Bronchial epithelial cell (primary cell): ENCODE measurements at places on chromosomes 7 and 10.

GRCh38 chr10:72429931-72430330 lies 75.2 kb upstream of the DNAJB12 start:
- no peak for DNase-seq

DNA sequence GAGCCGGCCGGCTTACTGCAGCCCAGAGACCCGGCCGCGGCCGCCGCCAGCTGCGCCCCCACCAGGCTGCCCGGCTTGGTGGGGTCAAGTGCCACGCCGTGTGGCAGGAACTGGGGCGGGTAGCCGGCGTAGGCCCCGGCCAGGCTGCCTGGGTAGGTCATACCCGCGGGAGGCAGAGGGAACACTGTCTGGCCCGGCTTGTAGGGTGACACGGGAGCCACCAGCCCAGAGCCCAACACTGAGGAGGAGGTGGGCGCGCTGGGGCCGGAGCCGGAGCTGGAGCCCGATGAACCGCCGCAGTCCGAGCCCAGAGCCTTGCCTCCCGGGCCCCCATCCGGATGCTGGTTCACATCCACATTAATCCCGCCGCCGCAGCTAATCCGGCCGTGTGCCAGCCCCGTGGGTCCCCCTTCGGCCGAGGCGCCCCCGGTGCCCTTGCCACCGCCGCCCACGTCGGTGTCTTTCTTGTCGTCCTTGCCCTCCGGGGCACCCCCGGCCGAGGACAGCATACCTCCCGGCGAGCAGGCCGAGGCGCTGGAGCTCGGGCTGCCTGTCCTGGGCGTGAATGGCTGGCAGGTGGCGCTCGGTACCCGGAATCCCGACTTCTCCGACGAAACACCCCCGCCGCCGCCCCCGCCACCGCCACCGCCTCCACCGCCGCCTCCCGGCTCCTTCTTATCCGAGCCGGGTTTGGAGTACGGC lies 2.0 kb downstream of the ZNF503 start:
- DNase-seq: no peak

DNA sequence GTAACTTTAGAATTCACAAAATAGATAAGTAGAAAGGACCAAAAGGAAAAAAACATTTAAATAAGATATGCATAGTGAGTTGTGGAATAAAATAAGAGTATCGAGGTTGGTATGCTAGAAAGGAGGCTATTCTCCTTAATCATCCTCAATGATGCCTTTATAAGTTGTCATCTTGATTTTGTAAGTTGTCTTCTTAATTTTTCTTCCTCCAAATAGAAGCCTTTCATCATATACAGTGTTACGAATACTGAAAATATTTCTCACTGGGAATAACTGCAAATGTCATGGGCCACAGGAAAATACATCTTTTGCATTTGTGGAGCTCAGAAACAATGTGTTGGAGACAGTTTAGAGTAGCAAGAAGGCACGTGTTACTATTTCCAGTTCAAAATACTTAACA lies 31.5 kb upstream of the PRTFDC1 start:
- no peak for DNase-seq

GRCh38 chr7:156603011-156603410 lies 37.6 kb upstream of the RNF32 start:
- no peak for DNase-seq

DNA sequence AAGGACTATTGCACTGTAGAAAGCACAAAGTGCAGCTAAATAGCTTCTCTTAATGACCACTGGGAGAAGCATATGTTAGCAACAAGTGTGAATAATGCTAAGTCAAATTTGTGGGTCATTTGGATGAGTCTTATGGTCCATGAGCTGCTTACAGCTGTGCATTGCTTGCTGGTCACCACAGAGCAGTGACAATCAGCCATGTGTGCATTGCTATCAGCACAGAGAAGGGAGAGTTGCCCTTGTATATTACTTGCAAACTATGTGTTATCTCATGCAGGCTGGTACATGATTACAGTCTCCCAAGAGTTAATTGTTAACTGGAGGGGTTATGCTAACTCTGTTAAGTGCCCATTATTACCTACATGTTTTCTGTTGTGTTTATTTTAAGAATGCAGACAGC lies 25.7 kb downstream of the MRPS33 start:
- DNase-seq: no peak

- no peak for DNase-seq
Observed at GRCh38 chr7:30975256-30975899, 11.6 kb downstream of the GHRHR start.

GRCh38 chr10:76113952-76114351 lies 682.5 kb downstream of the LRMDA start:
- peak; percentile 91 for DNase-seq

DNA sequence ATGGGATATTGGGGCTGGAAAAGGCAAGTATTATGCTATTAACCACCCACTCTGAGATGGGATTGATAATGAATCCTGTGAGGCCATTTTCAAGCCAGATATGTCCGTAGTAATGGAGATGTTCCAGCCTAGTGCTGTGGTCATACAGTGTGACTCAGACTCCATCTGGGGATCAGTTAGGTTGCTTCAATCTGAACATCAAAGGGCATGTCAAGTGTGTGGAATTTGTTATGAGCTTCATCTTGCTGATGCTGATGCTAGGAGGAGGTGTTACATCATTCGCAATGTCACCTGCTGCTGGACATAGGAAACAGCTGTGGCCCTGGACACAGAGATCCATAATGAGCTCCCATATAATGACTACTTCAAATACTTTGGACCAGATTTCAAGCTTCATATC lies 144.7 kb downstream of the PLCE1 start:
- no peak for DNase-seq

- DNase-seq: no peak
Observed at GRCh38 chr10:14852236-14852635, 14.1 kb downstream of the HSPA14 start.

DNA sequence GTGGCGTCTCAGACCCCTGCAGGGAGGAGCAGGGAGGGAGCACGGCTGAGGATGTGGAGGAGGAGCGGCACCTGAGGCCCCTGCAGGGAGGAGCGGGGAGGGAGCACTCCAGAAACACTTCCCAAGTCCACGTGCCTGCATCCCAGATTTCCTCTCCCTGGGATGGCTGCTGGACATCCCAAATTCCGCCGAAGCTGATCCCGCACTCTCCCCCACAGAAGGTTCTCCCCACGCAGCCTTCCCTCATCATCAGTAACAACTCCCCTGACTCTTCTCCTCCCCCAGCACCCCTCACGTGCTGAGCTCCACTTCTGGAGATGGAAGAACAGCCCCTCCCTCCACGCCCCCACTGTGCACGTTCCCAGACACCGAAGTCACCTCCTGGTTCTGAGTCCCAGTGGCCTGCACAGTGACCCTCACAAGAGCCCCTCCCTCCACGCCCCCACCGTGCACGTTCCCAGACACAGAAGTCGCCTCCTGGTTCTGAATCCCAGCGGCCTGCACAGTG lies 17.8 kb upstream of the FOXL3 start:
- no peak for DNase-seq

DNA sequence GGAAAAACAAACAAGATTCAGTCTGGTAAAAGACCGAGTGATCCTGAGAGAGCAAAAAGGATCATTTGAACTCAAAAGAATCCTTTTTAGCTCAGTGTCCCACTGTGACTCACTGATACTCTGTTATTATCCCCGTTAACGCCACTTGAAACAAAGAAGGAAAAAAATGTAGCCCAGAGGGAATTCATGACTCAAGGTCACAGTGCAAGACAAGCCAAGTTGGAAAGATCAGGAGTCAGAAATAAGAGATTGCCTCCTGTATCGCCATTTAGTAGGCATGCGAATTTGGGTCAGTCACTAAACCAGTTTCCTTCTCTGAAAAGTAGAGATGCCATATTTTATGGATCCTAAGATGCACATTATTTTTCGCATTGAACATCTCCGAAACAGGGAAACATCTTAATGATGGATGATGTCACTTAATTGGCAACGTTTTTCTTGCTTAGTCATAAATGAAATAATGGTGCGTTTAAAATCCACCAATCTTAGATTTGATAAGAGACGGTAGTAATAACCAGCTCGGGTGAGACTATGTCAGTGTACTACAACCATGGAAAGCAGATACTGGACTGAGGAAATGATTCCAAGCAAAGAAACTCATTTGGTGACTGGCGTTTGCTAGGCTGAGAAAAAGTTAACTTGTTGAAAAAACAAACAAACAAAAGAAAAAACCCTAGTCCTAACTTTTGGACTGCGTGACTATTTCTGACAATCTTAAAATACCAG lies 502.0 kb upstream of the CELF2 start:
- no peak for DNase-seq

- DNase-seq: no peak
Observed at GRCh38 chr10:116801658-116802057, 47.6 kb upstream of the ENO4 start.

DNA sequence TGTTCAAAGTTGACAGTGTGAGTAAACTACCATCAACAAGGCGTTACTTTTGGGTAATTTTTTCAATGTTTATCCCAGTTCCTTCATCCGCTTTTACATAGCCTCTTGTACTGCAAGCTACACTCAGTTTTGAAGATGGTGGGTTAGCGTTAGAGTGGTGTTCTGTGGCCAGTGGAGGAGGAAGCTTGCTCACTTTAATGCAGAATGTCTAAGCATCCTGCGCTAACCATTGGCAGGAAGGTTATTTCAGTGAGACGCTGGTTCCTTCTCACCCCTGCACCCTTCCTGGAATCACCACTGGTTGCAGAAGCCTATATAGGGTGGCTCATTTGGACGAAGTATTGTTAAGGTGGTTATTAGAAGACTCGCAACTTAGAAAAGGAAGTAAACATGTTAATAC lies 159.1 kb downstream of the CELF2 start:
- no peak for DNase-seq

- no peak for DNase-seq
Observed at GRCh38 chr10:78461333-78461732, 427.7 kb downstream of the RPS24 start.

GRCh38 chr10:79898597-79899325 lies 50.1 kb downstream of the SFTPD start:
- DNase-seq: no peak

- DNase-seq: no peak
Observed at GRCh38 chr7:1843271-1843861, 173.3 kb downstream of the ELFN1 start.

GRCh38 chr7:151062399-151063211 lies 3.2 kb downstream of the SLC4A2 start:
- DNase-seq: no peak

DNA sequence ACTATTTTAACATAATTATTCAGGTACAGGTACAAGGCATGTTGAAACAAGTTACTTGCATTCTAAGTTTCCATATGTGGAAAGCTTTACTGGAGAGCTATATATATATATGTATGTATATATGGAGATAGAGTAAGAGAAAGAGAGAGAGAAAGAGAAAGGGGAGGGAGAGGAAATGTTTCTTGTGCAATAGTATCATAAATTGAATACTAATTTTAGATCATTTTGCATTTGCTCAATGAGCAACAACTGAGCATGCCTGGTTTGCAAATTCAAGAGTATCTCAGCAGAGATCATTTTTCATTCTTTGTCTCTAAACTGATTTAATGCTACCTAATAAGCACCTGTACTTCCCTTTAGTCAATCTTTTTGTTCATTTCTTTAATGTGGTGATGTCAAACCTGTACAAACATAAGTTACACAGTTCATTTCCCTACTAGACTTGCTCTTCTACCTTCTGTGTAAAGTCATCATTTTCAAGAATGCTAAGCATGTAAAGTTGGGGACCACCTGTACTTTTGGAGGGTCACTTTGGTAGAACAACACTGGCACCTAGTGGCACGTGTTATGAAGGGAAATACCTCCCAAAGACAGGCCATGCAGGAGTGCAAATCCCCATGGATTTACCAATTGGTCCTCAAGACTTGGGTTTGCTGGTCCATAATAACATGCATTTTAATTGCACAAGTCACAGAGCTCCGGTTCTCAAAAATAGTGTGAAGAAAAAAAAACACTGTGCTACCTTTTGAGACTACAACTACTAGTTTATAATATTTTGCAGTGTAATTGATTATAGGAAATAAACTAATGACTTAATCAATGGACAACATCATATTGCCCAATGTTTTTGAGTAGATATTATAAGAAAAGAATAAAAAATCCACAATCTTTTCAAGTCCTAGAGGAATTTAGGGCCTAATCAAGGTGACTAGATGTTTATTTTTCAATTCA lies 431.2 kb upstream of the IGFBP3 start:
- peak; percentile 59 for DNase-seq

- no peak for DNase-seq
Observed at GRCh38 chr10:32217216-32217615, 129.7 kb downstream of the EPC1 start.

- no peak for DNase-seq
Observed at GRCh38 chr7:5634107-5634950, 147.1 kb downstream of the RNF216 start.

DNA sequence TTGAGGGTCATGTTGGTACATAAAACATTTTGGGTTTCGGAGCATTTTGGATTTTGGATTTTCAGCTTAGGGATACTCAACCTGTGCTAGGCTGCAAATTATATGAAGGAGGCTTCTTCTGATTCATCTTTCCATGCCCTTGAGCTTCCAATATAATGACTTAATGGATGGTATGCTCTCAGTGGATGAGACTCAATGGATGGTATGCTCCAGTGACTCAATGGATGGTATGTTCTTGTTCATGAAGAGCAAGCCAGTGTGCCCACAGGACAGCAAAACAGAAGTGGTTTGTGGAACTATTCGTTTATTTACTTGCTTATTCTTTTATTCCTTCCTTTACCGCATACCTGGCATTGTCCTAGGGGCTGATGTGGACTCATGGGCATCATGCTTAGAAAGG lies 969.6 kb downstream of the LRMDA start:
- peak; percentile 15 for DNase-seq

DNA sequence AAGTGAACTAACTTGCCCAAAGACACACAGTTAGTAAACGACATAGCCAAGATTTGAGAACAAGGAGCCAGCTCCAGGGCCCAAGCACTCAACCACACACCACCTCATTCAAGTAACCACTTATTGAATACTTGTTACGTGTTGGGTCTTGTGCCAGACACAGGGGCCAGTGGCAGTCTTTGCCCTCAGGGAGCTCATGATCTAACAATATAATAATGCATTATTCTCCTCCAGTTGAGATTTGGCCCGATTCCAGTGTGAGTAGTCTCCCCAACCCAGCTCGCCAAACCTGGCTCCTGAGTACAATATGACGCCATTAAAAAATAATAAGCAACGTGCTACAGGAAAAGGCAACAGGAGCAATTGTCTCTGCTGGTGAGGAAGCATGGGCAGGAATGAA lies 14.4 kb upstream of the STK17A start:
- peak; percentile 99 for DNase-seq

- DNase-seq: peak; percentile 41
Observed at GRCh38 chr7:111730476-111731300, 168.4 kb upstream of the IMMP2L start.

DNA sequence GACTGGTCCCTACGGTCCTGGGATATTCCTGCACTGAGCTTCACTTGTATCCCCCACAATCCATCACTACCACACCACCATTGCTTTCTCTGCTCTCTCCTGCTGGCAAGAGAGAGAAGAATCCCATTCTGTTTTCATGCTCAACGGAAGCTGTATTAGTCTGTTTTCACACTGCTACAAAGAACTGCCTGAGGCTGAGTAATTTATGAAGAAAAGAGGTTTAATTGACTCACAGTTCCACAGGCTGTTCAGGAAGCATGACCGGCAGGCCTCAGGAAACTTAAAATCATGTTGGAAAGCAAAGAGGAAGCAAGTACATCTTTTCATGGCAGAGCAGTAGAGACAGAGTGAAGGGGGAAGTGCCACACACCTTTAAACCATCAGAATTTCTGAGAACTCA lies 260.4 kb upstream of the LYZL1 start:
- no peak for DNase-seq
